ENCODE measurements at places on chromosomes 5 and 9.

DNA sequence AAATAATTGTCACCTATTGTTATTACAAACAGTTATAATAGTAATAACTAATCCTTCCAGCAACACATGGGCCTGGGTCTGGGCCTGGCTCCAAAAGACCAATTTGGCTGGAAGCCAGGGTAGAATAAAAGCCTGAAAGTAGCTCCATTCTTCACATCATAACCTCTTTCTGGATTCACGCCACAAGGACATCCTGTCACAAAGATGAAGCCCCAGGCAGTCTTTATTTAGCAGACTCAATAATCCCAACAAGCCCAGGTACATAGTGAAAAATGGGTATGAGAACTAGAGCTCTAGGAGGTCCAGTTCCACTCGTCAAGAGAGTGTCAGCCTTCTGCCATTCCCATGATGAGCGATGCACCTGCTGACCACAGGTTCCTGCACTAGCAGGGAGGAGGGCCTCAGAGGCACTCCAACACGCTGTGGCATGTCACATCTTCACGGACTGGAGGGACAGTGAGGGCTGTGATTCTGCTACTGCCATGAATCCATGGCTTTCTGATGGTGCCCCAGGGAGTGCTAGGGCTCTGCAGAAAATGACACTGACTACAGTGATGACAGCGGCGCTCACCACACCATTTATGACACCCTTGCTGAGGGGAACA is 124.9 kb downstream of the SPOCK1 start:
- DNase-seq: no peak

DNA sequence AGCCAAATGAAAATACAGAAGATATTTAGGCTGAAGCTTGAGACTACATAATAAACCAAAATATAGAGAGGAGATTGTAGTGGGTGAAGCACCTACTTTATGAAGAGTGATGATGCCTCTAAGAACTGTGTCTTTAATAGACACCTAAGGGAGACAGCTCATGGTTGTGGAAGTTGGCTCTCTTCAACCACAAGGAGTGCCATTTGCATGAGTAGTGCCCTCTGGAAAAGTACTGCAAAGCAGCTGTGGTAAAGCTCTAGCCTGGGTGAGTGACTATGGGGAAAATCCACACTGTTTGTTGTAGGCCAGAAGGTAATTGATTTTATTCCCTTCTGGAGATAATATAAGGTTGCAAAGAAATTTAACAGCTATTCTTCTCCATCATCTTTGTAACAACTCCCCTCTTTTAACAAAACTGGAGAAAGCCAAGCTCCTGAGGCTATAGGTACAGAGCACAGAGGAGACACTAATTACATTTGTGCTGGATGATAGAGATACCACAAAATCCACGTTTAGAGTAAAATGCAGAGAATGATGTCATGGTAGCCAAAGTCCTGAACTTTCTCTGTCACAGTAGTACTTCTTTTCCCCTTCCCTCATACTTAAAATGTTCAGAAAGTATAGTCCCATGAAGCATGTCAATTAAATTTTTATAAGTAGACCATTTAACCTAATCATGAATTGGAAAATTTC is 122.8 kb downstream of the STARD4 start:
- DNase-seq: no peak

DNA sequence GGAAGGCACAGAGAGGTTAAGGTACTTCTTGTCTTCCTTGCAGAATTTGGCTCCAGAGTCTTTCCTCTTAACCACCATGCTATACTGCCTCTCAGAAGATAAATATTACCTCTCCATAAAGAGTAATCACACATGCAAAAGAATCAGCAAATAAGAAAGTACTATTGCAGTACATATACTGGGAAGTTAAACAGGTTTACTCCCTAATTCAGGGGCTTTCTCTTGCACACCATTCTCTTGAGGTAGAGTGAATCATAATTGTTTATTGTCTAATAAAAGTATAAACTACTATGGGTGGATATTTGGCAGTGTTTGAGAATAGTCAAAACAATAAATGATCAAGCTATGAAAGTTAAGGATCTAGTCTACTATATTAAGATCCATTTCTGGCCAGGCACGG is 40.4 kb downstream of the SPINK5 start:
- no peak for DNase-seq

- no peak for DNase-seq
Measured at GRCh38 chr9:74245866-74246497, 251.2 kb upstream of the RORB start.

DNA sequence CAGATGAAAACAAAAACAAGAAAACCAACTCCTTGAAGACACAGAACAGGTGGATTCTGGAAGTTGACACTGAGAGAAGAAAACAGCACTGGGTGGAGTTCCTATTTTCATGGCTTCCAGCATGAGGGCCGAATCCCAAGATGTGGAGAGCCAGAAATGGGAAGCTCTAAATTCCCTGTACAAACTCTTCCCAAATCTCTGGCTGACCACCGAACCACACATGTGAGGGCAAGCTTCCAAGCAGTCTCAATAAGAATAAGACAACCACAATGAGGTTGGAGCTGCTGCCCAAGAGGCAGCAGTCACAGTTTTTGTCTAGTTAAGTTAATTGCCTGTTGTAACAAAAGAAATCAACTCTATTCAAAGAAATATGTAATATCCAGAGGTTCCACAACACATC is 339.3 kb upstream of the SLC30A5 start:
- no peak for DNase-seq

DNA sequence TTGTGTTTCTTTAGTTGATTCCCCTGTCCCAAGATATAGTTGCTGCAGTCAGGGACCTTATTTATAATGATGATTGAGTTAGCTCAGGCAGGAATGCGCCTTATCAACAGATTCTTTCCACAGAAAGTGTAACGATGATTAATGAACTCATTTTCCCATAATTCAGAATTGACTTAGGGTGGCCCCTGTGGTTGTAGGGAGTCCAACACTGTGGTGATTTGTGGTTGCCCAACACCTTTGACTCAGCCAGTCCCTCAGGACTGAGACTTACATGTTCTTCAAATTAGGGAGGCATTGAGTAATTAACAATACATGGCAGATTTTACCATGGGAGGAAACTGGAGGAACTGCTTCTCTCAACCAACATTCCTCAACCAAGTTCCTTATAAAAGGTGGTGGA is 221.9 kb downstream of the GABRG2 start:
- DNase-seq: no peak
